Stimulated activated CD4-positive, alpha-beta T cell treated with anti-CD3 and anti-CD28 coated beads, Interleukin-15, amount 100 ng/mL, for 48 hours (primary cell): ENCODE measurements at places on chromosomes 3 and 15.
A peak's percentile ranks its signal among the peaks of the same experiment; 100 is the strongest.

GRCh38 chr3:133457465-133458067 is 57.7 kb downstream of the BFSP2 start:
- DNase-seq, result no peak

DNA sequence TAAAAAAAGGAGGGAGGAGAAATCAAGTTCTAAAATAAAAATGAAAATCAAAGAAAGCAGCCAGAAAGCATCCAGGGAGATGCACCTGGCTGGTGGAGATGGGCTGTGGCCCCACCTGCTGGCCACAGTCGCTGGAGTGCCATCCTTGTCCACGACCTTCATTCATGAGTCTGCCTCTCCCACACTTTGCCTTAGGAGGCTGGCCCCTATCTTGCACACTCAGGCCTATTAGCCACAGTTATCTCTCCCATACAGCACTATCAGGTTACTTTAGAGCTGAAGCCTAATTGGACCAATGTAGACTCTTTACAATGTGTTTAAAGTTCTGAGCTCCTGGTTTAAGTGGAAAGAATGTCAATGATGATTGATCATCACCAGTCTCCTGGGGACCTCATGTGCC is 392.0 kb upstream of the RORA start:
- DNase-seq, result no peak

- no peak for DNase-seq
Measured at GRCh38 chr3:56421205-56421604, 47.1 kb downstream of the ERC2 start.

GRCh38 chr15:35211240-35211902 is 126.3 kb upstream of the NANOGP8 start:
- no peak for DNase-seq

- DNase-seq, result no peak
Measured at GRCh38 chr3:9730657-9731205, 804 bp upstream of the BRPF1 start.

DNA sequence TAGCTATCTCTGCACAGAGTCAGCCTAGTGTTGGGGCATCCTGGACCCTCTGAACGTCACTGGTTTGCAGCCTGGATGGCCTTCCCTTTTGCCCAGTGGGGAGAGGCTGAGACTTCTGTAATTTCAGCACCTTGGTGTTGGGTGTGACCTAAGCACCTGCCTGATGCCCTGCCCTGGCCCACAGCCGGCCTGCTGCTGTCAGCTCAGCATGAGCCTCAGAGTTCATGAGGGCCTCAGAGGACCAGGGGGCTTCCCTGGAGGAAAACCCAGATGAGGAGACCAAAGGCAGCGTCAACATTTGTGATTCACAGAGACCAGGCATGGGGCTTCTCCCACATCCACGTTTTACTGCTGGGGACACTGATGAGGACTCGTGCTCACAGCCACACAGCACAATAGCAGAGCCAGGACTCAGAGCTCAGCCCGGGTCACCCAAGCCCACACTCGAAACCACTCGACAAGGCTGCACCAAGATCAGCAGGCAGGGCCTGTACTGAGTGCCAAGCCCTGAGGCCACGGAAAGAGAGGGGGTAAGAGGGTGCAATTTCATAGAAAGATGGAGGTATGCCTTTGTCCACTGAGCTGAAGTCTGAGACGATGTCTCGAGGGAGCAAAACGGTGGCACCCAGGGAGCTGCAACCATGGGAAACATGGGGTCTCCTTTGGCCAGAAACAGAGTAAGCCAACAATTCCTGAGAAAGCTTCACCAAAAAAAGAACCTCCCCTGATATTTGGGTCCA is 9.9 kb upstream of the GP9 start:
- DNase-seq, result no peak

GRCh38 chr15:81747482-81747881 is 298.3 kb downstream of the MEX3B start:
- DNase-seq, result no peak

DNA sequence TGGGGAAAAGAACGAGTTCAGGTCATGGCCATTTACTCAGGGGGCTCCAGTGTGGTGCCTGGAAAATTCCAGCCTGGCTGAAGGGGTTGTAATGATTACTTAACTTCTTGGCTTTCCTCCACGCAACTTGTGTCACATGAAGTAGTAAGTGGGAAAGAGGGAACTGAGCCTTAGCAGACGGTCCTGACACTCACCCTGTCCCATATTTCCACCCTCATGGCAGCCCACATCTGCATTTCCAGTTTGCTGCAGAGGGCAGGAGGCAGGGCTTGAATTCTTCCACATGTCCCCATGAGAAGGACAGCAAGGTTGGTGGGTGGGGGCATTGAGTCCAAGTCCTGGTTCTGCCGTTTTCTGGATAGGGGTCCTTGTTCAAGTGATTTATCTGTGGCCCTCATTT is 7.8 kb upstream of the CAMP start:
- no peak for DNase-seq

- DNase-seq, result no peak
Measured at GRCh38 chr15:31034152-31034551, 42.7 kb upstream of the MTMR10 start.

DNA sequence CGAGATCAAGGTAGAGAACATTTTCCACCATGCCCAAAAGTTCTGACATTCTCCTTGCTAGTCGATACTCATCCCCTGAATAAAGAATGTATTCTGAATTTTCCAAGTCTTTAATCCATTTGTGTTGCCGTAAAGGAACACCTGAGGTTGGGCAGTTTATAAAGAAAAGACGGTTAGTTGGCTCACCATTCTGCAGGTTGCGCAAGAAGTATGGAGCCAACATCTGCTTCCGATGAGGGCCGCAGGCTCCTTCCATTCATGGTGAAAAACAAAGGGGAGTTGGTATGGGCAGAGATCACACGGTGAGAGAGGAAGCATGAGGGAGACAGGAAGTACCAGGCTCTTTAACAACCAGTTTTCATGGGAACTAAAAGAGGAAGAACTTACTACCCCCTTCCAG is 121.2 kb downstream of the DCLK3 start:
- DNase-seq, result no peak

GRCh38 chr15:38623744-38624143 is 59.1 kb upstream of the RASGRP1 start:
- DNase-seq, result no peak

DNA sequence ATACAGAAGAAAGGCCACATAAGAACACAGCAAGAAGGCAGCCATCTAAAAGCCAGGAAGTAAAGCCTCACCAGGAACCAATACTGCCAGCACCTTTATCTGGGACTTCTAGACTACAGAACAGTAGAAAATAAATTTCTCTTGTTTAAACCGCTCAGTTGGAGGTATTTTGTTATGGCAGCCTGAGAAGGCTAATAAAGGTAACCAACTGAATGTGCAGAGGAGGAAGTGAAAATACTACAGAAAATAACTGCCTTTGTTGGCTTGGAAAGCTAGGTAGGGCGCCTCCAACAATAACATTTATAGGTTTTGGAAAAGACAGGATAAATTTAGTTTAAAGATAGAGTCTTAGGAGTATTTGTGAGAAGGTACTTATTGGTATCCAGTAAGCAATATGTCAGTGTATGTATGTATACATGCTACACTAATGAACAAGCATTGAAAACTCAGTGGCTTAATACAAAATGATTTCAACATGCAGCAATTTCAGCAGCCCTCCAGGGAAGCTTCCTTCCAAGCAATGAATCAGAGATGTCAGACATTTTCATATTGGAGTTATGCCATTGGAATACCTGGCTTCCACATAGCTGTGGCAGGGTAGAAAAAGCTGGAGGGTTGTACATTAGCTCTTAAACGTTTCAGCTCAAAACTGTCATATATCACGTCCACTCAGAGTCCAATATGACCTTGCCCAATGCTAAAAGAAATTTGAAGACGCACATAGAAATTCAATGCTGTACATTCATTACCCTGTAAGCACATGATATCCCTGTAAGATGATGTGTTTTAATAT is 48.9 kb downstream of the ZBBX start:
- no peak for DNase-seq

GRCh38 chr3:99601515-99601914 is 36.9 kb upstream of the COL8A1 start:
- no peak for DNase-seq

DNA sequence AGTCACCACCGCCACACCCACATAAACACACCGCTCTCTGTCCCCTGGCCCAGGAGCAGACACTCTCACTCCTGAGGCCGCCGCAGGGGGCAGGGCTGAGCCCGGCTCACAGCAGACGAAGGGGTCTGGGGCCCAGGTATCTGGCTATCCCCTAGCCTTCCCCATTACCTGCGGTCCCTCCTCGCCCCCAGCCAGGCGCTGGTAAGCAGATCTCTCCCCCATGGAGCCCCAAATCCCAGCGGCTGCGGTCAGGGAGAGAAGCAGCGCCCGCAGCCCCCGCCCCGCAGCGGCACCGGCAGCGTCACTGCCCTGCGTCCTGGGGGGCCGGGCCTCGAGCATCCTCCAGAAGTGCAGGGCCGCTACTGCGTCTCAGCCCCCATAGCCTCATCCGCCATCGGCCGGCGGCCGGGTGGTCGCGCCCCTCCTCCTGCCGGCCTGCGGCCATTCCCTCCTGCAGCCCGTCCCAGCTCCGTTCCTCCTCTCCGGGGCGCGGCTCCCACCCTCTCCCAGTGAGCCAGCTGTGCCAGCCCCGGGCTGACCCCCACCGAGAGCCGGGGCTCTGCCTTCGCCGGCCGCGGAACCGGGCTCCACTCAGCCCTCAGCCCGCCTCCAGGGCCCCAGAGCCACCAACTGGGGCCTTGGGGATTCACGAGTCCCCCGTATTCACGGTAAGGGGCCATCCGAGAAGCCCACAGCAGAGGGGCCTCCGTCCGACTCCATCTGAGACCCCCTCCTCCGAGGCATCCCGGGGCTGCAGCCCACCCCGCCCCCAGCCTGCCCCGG is 13.1 kb downstream of the TNK2 start:
- DNase-seq, result peak; percentile 40

DNA sequence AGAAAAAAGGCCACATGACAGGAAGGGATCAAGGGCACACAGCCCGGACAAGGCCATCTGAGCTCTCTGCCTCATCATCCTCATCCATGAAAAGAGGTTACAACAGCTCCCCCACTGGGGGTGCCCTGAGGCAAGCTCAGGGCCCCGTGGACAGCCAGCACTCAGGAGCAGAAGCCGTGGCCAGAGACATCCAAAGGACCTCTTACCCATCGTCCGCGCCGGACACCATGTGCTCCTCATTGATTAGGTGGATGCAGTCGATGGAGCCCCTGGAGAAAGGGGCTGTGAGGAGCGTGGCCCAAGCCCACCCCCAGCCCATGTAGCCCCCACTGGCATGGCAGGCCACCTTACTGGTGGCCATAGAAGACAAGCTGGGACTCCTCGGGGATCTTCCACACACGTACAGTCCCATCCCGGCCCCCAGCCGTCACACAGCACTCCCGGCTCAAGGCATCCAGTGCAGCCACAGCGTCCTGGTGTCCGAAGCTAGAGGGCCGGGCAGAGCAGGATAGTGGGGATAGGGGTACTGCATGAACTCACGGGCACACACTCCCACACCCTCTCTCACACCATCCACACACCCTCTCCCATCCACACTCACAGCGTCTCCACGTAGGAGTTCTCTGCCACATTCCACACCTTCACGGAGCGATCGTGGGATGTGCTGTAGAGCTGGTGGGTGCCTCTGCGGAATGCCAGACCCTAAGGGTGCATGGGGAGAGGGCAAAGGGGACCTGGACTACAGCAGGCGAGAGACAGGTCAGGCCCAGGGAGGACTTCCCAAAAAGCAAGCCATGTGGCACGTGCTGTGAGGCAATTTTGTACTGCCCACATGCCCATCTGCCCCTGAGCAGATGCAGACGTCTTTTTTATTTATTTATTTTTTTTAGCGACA is 6.5 kb downstream of the RRP9 start:
- no peak for DNase-seq

DNA sequence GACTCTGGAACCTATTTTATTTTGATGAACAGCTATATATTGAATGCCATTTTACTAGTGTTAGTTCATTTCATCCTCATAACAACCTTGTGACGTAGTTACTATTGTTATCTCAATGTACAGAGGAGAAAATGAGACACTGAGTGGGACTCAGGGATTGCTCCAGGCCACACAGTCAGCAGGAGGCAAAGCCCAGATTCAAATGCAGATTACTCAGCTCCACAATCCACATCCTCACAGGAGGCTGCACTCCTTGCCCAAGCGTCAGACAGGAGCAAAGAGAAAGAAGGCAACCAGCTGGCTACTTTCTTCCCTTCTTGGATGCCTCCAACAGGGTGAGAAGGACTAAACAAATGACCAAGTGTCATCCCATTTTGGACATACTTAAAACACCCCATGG is 92.0 kb upstream of the CCDC54 start:
- no peak for DNase-seq

DNA sequence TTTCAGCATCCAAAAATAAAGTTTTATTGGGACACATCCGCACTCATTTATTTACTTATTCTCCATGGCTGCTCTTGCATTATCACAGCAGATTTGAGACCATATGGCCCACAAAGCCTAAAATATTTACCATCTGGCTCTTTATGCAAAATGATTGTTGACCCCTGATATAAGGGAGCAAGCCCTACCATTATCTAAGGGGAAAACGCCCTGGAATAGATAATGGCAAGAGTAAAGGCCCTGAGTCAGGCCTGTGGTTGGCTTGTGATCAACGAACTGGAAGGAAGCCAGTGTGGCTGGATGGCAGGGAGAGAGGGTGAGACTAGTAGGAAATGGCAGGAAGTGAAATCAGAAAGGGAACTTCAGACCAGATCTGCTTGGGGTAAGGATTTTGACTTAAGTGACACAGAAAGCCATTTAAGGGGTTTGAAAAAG is 24.6 kb upstream of the DMXL2 start:
- DNase-seq, result no peak

DNA sequence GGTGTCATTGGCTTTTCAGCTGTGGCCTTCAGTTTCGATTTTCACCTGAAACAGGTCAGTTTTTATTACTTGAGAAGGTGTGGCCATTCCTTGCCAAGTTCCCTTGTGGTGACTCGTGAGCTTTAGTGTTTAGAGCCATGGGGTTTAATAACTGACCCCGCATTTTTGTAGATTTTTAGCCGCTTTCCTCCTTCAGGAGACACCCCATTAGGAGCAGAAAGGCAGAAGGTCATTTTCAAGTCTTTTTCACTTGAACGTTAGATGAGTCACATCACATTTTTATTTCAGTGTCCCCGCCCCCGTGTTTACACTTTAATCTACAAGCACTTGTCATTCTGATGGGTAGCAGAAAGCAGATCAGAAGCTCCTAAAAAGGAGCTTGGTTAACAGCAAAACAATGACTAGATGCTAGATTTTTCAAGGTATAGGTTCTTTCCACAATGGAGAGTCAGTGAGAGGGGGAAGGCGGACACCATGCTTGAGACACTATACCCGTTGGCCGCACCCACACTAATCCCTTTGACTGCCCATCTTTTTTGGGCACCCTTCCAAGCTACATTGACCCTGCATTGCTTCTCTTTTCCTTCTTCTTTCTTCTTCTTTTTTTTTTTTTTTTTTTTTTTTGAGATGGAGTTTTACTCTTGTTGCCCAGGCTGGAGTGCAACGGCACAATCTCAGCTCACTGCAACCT is 132.7 kb downstream of the GHSR start:
- DNase-seq, result no peak

- no peak for DNase-seq
Measured at GRCh38 chr3:138800248-138800647, 34.5 kb downstream of the PIK3CB start.

DNA sequence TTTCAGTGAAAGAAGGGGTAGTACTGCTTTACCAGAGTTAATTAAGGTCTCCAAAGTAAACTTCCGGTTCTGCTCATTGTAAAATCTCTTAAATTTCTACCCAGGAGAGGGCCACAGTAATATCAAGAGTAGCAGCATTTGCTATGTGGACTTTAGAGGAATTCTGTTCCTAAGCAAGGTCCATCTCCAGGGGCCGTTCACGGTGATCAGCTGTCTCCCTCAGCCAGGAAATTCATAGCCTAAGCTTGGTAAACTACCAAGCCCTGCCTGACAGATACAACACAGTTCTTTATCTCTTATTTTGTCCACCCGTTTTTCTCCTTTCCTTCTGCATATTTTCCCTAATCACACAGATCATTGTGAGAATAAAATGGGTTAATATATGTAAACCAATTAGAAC is 2.3 kb downstream of the DUT start:
- no peak for DNase-seq
